ENCODE measurements at places on chromosomes 5 and 9.

DNA sequence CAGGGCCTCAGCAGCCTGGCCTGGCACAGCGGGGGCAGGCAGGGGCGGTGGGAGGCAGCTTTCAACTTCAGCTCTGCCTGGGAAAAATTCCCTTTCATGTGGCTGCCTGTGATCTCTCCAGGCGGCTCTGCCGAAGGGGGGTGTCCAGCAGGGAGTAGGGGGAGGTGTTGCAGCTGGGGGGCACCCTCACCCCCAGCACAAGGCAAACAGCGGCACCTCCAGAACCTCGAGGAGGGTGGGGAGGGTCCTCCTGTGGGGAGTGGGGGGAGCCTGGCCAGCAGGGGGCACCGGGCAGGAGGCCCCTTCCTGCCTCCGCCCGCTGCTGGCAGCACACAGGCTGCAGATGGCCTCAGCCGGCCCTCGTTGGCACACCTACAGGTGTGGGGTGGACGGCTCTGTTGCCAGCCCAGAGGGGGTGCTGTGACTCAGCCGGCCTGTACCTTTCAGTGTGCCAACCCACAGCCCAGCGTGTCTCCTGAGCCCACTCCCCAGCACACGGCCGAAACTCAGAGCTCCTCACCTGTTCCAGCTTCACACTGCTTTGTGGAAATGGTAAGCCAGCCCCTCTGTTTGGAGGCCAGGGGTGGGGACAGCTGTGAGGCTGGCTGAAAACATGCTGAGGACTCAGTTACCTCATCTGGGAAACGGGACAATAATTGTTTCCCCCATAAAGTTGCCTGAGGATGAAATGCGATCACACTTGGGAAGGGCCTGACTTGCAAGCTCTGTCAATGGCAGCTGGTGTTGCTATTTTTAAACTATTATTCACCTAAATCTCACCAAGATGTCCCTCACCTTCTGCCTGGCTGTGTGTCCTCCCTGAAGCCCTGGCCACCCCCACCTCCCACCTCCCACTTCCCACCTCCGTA lies 37.0 kb downstream of the CXXC5 start:
- DNase-seq: no peak

DNA sequence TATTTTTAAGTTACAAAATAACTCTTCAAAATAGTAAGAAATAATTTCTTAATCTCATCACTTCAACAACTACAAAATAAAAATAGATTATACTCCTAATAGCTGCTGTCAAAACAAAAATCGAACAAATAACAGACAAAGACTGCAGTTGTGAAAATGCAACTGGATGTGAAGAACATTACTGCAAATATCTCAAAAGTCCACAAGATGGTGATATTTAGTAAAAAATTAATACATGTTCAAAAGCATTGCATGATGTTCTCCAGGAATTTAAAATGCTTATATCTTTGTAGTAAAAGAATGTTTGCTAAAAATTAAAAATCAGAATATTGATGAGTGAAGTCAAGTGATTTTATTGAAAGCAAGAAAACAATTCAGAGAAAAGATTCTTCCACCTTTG lies 66.2 kb downstream of the MPDZ start:
- DNase-seq: no peak

GRCh38 chr9:133945314-133945975 lies 46.7 kb downstream of the VAV2 start:
- DNase-seq: no peak

GRCh38 chr5:79873187-79873586 lies 117.9 kb downstream of the MTX3 start:
- no peak for DNase-seq

- no peak for DNase-seq
Measured at GRCh38 chr9:109846776-109847175, 66.8 kb downstream of the PALM2AKAP2 start.

DNA sequence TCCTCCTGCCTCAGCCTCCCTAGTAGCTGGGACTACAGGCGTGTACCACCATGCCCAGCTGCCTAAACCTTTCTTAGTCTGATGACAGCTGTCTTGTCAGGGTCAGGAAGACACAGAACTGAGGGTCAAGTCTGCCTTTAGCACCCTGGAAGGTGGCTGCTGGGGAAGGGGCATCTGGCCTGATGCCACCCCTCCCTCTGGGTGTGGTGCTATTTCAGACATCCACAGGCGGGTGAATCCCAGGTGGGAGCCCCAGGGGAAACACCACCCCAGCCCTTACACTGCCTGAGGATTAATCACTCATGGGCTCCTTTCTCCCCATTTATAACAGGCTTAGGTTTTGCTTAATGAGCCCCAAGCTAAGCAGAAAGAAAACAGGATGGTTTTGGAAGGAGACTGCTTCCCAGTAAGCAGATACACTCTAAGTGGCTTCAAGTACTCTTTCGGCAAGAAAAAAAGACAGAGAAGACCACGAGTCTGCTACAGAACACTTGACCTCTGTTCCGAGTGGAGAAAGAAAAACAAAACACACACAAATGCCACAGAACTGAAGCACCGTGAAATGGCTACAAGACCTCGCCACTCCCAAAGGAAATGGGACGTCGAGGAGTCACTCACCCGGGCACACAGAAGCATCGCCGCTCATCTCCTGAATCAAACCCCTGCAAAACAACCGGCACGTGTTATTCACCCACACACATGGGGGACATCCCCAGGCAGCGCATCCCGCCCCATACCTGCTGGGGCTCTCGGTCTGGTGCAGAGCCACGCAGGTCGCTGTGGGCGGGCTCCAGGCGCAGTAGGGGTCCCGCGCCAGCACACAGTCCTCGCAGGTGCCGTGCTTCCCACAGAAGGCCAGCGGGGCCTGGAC lies 62.4 kb downstream of the SECISBP2 start:
- no peak for DNase-seq

GRCh38 chr5:96374653-96375052 lies 58.4 kb downstream of the PCSK1 start:
- DNase-seq: no peak

DNA sequence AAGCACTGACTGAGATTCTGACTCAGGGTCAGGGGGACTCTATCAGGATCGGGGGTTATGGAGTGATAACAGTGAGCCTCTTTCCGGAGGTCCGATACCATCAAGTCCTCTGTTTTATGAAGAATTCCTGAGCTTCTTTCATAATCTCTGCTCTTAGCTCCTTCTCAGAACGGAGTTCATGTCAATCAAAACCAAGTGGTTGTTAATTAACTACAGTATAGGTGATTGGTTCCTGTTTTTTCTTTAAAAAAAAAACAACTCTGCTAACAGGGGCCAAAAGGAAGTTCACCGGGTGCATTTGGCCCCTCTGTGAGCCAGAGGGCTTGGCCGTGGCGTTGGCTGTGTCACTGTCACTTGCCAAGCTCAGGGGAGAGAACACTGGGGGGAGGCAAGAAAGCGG lies 4.0 kb downstream of the GFI1B start:
- no peak for DNase-seq

GRCh38 chr9:92191801-92192200 lies 76.6 kb upstream of the SPTLC1 start:
- DNase-seq: no peak

- no peak for DNase-seq
Measured at GRCh38 chr5:14552017-14552416, 29.6 kb upstream of the OTULINL start.

- DNase-seq: no peak
Measured at GRCh38 chr9:127977009-127977883, 3.5 kb downstream of the EEIG1 start.

DNA sequence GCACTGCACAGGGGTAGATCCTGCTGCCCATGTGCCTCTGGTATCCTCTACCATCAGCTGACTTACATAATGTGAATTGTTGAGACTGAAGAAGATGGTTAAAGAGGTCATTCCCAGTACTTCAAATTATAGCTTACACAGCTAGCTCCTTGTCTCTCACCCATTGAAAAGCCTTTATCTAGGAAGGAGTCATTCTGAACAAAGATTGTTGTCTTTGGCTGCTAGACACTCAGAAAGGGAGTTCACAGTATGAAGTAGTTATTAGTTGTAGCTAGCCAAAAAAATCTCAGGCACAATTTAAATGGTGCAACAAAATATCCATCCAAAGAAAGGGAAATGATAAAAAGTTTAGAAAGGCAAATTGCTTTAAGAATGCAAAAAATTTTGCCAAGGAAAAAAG lies 102.0 kb upstream of the NREP start:
- DNase-seq: no peak

GRCh38 chr5:78317515-78317914 lies 23.0 kb upstream of the AP3B1 start:
- no peak for DNase-seq

- DNase-seq: no peak
Measured at GRCh38 chr9:8845808-8846207, 1046.2 kb upstream of the DMAC1 start.

Data from GOT3 (cell line).